ENCODE measurements at places on chromosomes 7 and 10.

GRCh38 chr10:95221124-95221523 lies 27.1 kb downstream of the ACSM6 start:
- DNase-seq = no peak

GRCh38 chr7:142790555-142790954 lies 19.8 kb downstream of the PRSS2 start:
- DNase-seq = no peak

DNA sequence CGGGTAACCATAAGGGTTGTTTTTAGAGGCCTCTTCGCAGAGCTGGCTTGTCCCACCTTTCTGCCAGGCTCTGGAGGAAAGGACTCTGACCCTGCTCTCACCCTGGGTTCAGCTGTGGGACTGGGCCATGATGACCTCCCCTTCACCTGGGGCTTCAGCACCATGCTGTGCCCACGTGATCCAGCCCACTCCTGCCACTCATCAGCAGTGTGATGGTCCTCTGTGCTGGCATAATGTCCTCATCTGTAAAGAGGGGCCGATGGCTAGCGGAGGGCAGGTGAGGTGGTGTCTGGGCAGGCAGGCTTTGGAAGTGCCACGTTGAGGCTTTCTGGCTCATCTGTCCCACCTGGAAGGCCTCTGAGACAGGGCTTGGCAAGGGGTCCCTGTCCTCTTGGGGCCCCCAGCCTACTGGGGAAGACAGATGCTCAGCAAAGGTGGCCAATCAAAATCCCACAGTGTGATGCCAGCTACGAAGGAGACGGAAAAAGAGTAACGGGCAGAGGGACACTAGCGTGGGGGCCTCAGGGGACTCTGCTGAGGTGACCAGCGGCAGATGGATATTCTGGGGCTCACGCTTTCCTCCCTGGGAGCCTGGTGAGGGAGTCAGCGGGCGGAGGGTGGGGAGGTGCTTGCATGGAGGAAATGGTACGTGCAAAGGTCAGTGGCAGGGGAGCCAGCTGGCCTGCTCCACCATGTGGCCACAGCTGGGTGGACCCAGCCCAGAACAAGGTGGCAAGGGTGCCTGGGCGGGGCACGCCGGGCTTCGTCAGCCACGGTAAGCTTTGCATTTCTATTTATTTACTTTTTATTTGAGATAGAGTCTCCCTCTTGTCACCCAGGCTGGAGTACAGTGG lies 5.4 kb downstream of the LRWD1 start:
- DNase-seq = no peak

DNA sequence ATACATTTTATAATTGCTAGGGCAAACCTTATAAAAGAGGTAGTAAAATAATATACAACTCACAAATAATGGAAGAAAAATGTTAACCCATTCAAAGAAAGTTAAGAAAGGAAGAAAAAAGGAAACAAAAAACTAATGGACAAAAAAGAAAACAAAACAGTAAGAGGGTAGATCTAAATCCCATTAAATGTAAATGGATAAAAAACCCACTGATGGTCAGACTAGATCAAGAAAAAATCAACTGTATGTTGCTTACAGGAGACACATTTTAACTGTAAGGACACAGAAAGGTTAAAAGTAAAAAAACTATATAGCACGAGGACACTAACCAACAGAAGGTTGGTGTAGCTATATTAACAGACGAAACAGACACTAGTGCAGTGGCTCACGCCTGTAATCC lies 18.0 kb downstream of the FOXL3 start:
- no peak for DNase-seq

GRCh38 chr10:77168861-77169260 lies 468.7 kb downstream of the KCNMA1 start:
- no peak for DNase-seq

GRCh38 chr10:24394461-24395190 lies 185.7 kb downstream of the KIAA1217 start:
- no peak for DNase-seq

- no peak for DNase-seq
These were observed 48.8 kb downstream of the SUFU start for GRCh38 chr10:102552533-102552932.

DNA sequence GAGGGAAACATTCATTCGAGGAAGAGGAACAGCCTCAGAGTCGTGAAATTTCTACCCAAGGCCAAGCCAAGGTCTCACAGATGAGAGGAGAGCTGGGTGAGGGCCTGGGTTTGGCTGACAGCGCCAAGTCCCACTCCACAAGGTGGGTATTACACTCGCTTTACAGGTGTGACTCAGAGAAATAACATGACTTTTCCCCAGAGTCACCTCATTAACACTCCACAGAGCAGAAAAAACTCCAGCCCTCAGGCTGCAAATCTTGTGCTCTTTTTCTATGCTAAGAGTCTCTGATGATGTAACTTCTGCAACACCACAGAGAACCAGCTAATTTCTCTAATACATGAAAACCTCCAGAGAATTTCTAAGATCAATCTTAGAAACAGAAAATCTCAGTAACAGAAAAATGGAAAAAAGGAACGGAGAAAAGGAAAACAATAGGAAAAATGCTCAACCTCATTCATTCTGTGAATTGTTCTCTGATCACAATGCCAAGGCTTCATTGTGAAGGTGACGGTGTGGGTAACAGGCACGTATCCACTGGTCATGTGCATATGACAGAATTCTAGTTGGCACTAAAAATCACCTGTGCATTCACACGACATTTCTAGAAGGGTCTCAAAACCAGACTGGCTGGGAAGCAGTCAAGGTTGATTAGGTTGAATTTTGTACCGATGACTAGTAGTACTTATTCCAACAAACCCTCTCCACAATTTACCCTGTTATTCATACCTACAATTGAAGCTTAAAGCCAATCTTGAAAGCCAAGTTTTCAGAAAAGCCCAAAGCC lies 20.3 kb downstream of the YWHAG start:
- DNase-seq = no peak

- DNase-seq = no peak
These were observed 170.0 kb downstream of the PTPN20 start for GRCh38 chr10:47081264-47081663.

DNA sequence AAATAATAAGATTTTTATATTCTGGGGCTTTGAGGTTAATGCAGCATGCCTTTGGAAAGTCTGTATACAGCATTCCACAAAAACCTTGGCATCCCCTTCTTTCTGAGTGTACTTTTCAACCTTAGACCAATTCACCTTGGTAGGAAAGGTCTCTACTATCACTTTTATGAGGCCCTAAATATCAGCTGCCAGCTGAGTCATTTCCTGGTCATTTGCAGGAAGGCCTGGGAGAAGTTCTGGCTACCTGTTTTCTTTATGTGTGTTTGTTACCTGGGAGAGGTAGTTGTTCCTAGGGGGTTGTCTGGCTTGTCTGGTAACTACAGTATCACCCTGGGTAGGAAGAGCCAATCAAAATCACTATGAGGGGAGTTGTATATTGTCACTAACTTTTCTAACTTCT lies 4.1 kb downstream of the SPAM1 start:
- DNase-seq = no peak

All from NCI-H1105 (cell line).